SJSA1 (cell line): ENCODE measurements at places on chromosomes 16 and 17.
A peak's percentile ranks its signal among the peaks of the same experiment; 100 is the strongest.

GRCh38 chr17:20022701-20023100 lies 13.5 kb downstream of the SPECC1 start:
- DNase-seq: no peak

DNA sequence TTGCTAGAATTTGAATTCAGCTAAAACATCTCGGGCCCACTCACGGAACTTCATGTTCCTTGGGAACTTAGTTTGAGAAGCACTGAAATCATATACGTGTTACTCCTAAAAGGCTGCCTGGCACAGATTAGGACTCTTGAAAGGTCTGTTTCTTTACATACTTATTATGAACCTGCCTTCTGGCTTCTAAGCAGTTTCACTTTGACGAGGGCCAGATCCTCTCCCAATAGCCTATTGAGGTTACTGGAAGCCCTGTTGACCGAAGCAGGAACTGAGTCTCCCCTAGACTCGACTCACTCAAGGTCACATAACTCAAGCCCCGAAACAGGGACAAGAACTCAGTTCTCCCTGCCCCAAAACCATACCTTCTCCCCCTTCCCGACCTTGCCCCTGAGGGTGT lies 121.9 kb upstream of the PLCG2 start:
- DNase-seq: no peak

- no peak for DNase-seq
Measured at GRCh38 chr17:75063201-75063600, 16.2 kb downstream of the KCTD2 start.

- no peak for DNase-seq
Measured at GRCh38 chr17:40297511-40297910, 9.8 kb downstream of the CDC6 start.

DNA sequence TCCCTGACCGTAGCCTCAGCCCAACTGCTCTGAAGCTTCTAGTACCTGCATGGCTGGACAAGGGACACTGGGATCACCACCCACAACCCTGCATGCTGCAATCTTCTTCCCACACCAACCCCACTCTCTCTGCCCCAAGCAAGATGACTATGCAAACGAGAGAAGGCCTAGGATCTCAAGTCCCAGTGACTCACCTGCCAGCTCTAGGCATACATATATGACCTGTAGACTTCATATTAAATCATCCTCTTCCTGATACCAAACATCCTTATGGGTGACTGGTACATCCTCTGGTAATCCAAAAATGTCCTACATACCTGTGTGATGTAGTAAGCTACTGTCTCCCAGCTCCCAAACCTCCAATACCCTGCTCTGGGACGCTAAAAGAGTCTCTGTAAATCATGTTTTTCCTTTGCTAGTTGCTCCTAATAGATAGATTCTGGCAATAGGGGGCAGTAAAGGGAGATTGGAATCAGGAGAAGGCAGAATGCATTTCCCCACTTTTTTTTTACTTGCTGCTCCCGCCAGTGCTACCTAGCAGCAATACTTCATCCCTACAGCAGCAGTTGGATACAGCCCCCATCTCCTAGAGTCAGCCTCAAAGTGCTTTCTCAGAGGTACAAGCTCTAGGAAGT lies 43.4 kb upstream of the SOX9 start:
- no peak for DNase-seq

GRCh38 chr17:16275024-16275423 lies 58.0 kb downstream of the PIGL start:
- no peak for DNase-seq

DNA sequence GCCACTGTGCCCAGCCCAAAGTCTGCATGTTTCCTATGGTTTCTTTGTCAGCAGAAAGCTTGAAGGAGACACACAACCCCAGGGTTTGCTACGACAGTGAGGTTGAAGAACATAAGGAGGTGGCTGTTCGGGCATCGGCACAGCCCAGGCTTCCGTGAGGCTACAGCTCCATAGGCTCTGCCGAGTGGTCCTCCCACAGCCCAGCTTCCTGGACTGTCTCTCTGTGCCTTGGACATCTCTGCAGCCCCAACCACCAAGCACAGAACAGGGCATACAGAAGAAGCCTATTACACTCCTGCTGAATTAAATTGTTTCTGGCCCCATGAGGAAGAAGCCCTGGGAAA lies 3.2 kb upstream of the HAP1 start:
- no peak for DNase-seq

DNA sequence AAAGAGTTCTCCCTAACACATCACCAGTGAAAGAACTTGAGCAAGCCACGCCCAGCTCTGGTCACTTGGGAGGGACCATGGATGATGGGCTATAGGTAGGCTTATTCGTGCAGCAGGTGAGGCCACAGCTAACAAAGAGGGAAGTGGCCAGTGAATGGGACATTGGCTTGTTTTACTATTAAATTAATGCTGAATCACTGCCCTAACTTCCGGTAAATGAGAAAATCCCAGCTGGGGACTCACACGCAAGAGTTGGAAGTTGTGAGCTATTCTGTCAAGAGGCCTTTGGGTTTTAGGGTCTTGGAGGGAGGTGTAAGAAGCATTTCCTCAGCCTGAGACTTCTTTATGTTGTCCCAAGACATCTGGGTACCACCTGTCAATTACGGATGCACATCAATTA lies 315.3 kb downstream of the XYLT1 start:
- DNase-seq: no peak

DNA sequence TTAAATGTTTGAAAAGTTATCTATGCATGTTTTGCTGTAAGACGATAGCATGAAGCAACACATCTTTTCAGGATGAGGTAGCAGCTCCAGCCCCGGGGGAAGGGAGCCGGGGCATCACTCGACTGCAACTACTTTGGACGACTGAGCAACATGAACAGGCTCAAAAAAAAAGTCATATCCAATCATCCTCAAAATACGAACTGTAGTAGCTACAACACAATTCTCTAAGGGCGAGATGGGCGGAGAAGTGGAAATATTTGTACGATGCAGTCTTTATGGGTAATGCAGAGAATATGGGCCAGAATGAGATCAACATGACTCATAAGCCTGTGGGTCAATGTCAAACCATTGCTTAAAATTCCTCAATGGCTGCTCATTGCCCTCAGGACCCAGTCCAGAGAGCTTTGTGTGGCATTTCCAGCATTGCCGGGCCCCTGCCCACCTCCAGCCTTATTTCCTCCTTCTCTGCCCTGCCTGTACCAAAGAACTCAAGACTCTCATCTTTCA lies 17.7 kb upstream of the SMURF2 start:
- peak; percentile 89 for DNase-seq

DNA sequence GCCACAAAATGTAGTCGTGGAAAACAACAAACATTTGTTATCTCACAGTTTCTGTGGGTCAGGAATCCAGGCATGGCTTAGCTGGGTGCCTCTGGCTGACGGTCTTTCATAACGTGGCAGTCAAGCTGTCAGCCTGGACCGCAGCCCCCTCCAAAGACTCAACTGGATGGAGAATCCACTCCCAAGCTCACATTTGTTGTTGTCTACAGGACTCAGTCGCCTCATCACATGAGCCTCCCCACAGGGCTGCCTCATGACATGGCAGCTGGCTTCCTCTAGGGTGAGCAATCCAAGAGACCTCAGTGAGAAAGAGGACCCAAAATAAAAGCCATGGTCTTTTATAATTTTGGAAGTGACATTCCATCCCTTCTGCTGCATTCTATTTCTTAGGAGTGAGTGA lies 34.7 kb upstream of the AKAP1 start:
- no peak for DNase-seq

GRCh38 chr17:63381101-63381729 lies 64.9 kb downstream of the CYB561 start:
- no peak for DNase-seq

- no peak for DNase-seq
Measured at GRCh38 chr17:3986270-3986938, 22.2 kb upstream of the ATP2A3 start.

GRCh38 chr17:29155227-29155965 lies 24.8 kb downstream of the MYO18A start:
- peak; percentile 81 for DNase-seq

GRCh38 chr17:50841949-50842354 lies 6.6 kb downstream of the WFIKKN2 start:
- peak; percentile 66 for DNase-seq

- DNase-seq: no peak
Measured at GRCh38 chr17:10610884-10611283, 46.2 kb downstream of the MYH3 start.

- no peak for DNase-seq
Measured at GRCh38 chr16:4017807-4018206, 98.4 kb downstream of the ADCY9 start.

GRCh38 chr17:42760652-42761581 lies at the start of gene RAMP2:
RAMP2 (plus strand) TSS chr17:42761227; CDS start chr17:42761262, 35 bp downstream.
- no peak for DNase-seq

DNA sequence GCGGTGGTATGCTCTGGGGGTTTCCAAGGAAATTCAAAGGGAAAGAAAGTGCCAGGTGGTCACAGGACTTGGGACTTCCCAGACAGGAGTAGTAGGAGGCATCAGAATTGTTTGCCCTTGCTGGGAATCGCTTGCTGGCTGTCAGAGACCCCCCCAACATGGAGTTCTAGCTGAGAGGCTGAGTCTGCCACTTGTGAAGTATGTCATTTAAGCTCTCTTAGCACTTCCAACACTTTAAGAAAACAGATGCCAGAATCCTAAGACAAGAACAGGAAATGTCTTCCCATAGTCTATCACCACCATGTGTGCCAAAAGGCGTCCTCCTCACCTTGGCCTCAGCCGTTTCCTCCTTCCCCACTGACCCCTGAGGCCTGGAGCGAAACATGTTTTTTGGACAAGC lies 193.8 kb upstream of the IRX3 start:
- DNase-seq: no peak

DNA sequence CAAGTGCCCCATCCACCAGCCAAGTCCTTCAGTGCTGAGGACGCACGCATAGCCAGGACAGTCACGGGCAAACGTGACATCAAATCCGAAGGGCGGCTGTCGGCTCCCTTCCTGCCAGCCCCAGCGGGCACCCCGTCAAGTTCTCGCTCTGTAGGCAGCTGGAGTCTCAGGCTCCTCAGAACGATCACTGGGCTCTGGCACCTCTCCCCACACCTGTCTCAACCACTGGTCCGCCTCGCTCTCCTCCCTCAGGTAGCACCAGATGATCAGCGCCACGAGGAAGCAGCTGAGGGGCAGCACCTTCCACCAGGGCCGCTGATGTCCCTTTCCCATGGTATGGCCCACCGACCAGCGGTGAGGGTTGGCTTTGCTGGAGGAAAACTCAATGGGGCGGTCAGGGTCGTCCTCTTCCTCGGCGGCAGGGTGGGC lies 422 bp downstream of the UQCC4 start:
- no peak for DNase-seq

DNA sequence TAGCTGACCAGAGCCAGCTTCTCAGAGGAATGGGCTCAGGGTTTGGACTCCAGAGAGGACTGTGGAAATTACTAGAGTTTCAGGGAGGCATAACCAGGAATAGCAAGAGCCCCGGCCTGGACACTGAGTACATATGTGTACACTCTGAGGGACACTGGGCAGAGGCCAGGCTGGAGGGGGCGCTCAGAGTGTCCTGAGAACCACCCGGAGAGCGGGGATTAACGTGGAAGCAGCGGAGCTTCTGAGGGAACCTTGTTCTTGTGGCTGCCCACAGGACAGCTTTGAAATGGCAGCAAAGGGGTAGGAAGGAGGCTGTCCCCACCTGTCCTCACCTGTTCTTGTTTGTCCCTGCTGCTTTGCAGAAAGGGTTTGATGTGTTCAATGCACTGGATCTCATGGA lies 27.8 kb downstream of the PLCD3 start:
- no peak for DNase-seq

GRCh38 chr17:46028374-46028773 lies 29.3 kb downstream of the STH start:
- DNase-seq: no peak

DNA sequence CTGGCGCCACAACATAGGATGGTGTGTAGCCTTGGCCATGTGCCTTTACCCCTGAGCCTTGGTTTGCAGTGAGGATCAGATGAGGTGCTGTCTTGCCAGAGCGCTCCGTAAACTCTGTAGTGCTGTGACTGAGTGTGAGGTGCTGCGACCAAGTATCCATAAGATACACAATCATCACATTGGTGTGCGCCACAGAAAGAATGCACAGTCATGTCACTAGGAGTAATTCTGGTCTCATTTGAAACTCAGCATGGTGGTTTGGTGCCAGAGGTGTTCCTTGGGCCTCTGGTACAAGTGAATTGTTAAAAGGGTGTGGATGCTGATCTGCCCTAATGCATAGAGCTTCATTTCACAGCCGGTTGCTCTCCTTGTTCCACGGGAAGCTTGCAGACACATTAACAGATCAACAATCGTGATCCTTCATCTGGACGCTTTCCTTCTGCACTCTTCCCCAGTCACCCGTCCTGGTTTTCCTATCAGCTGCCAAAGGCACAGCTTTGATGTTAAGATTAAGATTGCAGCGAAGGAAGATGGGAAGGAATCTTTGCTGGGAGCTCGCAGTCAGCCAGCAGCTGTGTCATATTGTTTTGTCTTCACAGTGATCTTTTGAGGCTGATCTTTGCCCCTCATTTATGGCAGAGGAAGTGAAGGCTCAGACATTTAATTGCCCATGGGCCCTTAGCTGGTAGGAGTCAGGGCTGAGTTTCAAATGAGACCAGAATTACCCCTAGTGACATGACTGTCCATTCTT lies 79.1 kb downstream of the KSR1 start:
- DNase-seq: no peak

GRCh38 chr17:64771980-64772844 lies 110.1 kb upstream of the SMURF2 start:
- no peak for DNase-seq

GRCh38 chr17:42053731-42054500 lies 3.5 kb upstream of the C17orf113 start:
- DNase-seq: no peak

DNA sequence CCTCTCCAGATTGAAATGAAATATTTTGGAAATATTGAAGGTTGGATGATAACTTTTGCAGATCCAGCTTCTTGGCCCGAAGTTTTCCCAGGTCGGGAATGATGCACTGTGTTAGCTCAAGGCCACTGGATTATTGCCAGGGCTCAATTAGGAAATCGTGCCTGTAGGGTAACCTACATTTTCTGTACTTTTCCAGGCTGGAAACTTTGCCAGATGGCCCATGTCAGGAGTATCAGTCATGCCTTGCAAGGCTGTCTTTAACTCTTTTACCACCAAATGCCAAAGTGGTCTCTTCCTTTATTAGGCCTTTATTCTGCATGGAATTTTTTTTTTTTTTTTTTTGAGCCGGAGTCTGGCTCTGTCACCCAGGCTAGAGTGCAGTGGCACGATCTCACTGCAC lies 8.9 kb upstream of the SEC14L1 start:
- DNase-seq: no peak

GRCh38 chr16:57677622-57678369 lies 9.7 kb downstream of the ADGRG3 start:
- DNase-seq: no peak
